GM10248 (cell line): ENCODE measurements at places on chromosomes 6 and 20.

DNA sequence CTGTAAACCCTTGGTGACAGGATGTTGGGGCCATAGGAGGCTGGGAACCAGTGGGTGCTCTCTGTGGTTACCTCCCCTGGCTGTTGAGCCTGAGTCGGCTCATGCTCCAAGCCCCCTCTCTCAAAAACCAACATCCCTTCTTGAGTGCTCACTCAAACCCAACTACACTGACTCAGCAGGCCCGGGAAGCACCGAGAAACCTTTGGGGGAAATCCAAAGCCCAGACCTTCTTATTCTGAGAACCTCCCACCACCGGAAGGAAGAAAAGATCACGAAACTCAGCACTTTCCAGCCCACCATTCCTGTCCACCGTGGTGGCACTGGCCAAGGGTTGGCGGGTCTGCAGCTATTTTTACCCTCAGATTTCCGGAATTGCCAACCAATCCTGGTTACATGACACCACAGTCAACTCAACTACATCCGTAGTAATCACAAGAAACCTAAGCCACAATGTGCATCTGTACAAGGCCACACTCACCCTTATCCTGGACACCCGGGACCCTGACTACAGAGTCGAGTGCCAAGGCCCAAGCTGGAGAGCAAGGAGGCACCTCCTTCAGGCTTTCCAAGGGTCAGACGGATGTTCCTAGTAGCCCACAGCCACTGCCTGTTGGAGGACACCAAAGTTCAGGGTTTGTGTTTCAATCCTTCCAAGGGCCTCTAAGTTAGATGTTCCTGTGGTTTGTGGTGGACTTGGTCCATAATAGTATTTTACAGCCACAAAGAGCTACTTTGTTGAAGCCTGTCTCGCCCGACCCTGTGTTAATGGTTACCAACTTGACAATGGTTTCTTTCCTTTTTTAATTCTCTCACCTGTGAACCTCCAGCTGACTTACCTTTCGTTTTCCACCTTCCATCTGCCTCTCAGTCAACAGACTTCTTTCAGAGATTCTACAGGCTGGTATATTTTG lies 317.0 kb downstream of the CDC5L start:
- DNase-seq = peak; percentile 43

GRCh38 chr6:81938014-81938856 lies 185.8 kb upstream of the TENT5A start:
- DNase-seq = no peak

DNA sequence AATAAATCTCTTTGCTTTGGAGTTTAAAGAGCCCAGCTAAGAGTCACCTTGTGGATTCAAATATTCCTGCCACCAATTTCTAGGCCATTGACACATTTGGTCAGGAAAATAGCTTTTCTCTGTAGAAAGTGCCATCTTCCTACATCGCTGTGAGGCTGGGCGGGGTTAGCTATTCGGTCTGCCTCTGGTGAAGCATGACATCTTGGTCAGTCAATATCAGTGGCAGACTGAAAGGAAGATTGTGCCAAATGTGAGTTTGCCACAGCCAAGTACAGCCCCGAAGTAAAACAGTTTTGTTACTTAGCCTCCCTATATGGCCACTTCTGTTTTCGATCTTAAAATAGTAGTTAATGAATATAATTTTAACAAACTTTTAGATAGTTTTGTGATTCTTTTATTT lies 65.5 kb upstream of the FABP7 start:
- no peak for DNase-seq

DNA sequence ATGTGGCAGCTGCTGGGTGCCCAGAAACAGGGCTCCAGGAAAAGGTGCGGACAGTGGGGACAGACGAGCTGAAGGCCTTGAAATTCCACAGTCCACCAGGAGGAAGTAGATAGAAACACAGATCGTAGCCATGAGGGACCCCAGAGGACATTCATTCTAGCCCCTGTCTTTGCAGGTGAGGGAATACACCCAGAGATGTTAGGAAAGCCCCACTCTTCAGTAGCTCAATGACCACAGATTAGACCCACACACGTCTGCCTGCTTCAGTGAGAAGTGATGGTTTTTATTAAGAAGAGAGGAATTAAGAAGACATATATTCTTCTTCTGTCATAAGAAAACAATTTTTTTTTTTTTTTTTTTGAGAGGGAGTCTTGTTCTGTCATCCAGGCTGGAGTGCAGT lies 123.0 kb downstream of the MAP3K7 start:
- DNase-seq = no peak
